CD4-positive, alpha-beta T cell treated with Interleukin-10 for 1 hour (primary cell): ENCODE measurements at places on chromosomes 7 and 10.

DNA sequence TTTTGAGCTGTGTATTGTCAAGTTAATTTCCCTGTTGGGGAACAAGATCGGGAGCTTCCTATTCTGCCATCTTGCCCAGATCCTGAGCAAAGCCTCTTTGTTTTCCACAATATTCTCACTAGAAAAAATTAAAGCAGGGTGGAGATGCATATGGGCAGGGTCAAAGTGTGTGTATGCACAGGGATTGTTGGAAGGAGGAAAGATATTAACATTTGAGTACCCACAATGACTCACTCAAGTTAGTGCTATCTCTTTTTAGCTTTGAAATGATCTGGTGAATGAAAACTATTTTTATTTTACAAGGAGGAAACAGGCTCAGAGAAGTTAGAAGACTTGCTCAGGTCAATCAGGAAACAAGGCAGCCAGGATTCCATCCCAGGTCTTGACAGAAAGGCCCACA is 6.7 kb upstream of the BTBD16 start:
- DNase-seq: no peak

GRCh38 chr7:133919810-133920209 is 207.3 kb upstream of the LRGUK start:
- no peak for DNase-seq

GRCh38 chr7:2521952-2522591 is 2.5 kb downstream of the LFNG start:
- peak; percentile 80 for DNase-seq

GRCh38 chr10:108515821-108516220 is 1351.3 kb upstream of the SORCS1 start:
- no peak for DNase-seq

GRCh38 chr7:150734254-150734653 is 3.0 kb upstream of the GIMAP5 start:
- no peak for DNase-seq

- no peak for DNase-seq
These were observed 8.3 kb downstream of the KIF5B start for GRCh38 chr10:32047881-32048280.

DNA sequence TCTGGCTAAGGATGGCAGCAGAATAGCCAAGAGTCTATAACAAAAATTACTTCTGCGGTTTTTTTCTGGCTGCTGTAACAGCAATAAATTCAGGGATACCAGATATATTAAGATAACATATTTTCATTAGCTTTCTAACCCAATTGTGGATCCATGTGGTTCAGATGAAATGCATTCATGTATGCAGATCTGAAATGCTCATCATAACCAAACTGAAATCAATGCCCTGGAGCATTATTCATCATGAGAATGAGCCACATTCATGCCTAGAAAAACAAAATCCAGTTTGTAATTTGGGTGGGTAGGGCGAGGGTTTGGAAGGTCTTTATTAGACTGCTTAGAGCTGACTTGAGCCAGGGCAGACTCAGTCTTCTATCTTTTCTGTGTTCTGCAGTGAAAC is 69.8 kb upstream of the SEMA3A start:
- no peak for DNase-seq

DNA sequence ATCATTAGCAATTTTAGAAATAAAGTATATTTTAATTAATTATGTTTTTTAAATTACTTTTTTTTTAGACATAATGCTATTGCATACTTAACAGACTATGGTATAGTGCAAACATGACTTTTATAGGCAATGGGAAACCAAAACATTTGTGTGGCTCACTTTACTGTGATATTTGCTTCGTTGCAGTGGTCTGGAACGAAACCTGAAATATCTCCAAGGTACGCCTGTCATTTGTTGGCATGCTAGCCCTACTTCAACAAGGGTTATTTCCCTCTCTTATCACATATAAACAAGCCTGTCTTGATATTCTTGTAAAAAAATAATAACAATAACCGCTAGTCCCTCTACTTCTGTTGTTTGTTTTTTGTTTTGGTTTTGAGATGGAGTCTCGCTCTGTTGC is 74.2 kb downstream of the TYW1B start:
- no peak for DNase-seq

GRCh38 chr10:113093188-113094113 is 143.4 kb downstream of the TCF7L2 start:
- DNase-seq: peak; percentile 15

- DNase-seq: no peak
These were observed 330.1 kb downstream of the ADARB2 start for GRCh38 chr10:1406967-1407945.

- DNase-seq: peak; percentile 83
These were observed 9.2 kb upstream of the PWWP2B start for GRCh38 chr10:132387764-132388210.
